GM12864 (cell line): ENCODE measurements at places on chromosomes 4 and X.

GRCh38 chrX:11151799-11152559 lies 40.8 kb downstream of the HCCS start:
- DNase-seq, result no peak

GRCh38 chr4:1727117-1728031 lies 6.1 kb downstream of the TACC3 start:
- DNase-seq, result no peak

- no peak for DNase-seq
Observed at GRCh38 chrX:99913611-99914010, 496.5 kb downstream of the PCDH19 start.

DNA sequence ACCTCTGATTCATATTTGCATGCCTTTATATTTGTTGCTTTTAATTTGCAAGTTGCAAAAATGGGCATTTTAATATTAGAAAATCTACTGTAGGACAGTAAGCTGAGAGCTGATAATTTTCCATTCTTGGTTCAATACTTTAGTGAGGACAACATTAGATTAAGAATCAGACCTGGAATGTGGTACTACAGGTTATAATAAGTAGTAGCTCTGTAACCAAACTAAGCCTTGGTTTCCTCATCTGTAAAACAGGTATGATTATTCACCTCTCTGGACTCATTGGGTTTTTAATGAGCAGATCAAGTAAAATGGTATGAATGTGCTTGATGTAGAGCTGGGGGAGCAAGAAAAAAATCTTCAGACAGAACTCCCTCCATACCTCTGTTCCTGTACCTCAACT lies 31.1 kb downstream of the PRRG1 start:
- DNase-seq, result no peak

DNA sequence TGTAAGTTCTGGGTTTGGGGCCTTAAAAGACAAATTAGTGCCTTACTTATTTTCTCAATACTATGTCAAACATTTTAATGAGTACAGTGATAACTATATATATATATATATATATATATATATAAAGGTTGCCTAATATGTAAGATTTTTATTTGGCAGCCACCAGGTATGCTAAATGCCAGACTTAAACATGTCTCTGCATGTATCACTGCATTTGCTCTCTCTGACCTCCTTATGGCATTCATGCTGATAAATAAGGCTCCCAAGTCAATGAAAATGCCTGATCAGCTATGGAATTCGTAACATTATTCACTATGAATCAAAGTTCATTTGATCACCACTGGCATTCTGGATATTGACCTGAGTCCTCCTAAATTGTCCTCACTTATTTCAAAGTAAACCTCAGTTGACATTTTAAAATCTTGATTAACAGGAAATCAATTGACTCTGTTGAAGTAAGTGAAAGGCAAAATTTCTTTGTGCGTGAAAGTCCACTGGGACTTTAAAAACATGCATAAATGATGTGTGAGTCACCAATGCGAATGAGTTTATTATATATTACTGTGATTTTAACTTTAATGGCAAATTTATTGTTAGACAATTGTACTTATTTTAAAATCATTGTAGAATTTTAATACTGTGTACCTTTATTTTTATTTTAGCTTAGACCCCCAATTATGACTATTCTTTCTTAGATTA lies 29.2 kb upstream of the AREG start:
- no peak for DNase-seq

- DNase-seq, result no peak
Observed at GRCh38 chrX:78213331-78213730, 73.9 kb upstream of the TAF9B start.

DNA sequence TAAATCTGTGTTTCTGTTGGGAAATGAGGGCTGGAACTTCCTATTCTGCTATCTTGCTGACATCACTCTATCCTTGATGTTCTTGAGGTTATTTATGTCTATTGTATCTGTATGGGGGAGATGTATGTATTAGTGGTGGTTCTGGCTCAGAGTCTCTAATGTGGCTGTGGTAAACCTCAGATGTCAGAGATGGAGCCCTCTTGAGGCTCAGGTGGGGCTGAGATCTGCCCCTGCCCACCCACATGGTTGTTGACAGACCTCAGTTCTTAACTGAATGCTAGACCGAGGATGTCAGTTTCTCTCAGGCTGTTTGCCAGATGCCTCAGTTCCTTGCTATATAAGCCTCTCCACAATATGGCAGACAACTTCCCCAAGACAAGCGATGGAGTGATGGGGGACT lies 3.3 kb upstream of the CPE start:
- DNase-seq, result no peak

- peak; percentile 15 for DNase-seq
Observed at GRCh38 chrX:109733613-109734083, 591 bp upstream of the ACSL4 start.

DNA sequence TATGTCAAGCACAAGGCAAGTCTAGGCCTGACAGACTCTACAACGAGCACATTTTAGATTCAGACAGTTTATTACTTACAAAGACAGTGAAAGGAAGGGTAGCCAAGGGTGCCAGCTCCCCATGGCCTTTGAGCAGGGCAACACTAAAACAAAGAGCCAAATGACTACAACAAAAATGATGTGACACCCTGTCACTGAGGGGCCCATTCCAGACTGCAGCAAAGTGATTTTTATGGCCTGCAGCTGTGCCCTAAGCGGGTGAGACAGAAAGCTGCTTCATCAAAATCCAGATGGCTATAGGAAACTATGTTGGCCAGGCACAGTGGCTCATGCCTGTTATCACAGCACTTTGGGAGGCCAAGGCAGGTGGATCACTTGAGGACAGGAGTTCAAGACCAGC lies 13.4 kb upstream of the RP2 start:
- no peak for DNase-seq

DNA sequence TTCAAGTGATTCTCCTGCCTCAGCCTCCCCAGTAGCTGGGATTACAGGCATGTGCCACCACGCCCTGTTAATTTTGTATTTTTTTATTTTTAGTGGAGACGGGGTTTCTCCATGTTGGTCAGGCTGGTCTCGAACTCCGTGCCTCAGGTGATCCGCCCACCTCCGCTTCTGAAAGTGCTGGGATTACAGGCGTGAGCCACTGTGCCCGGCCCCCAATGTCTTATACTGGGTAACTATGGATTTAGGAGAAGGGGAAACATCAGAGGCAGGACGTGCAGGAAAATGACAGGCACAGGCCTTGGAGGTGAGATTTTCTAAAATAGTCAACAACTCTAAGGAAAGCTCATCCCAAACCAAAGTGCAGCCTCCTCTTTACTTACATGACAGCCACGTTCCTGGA lies 11.1 kb upstream of the TSPYL2 start:
- DNase-seq, result no peak

DNA sequence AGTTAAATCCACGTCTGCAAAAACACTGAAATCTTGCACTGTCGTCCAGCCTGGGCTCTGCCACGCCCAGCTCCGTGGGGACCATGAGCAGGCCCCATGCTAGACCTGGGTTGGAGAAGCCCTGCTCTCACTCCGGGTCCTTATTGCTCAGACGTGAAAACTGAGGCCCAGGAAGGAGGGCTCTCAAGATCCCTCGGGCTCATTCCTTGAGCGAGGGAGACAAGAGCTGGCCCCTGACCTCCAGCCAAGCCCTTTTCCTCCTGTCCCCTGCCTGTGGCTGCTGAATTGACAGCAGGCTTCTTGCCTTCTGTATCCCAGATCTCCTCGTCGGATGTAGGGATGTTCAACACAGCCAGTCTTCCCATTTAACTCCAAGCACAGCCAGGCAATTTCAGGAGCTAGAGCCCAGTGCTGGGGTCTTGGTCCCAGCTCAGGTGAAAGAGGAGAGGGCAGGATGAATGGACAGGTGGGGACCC lies 109.5 kb downstream of the CPZ start:
- DNase-seq, result no peak

- DNase-seq, result no peak
Observed at GRCh38 chr4:154078504-154079350, 289.8 kb upstream of the SFRP2 start.

GRCh38 chr4:40731792-40732245 lies 17.9 kb upstream of the NSUN7 start:
- DNase-seq, result no peak

- no peak for DNase-seq
Observed at GRCh38 chr4:148790691-148791090, 348.5 kb upstream of the NR3C2 start.

DNA sequence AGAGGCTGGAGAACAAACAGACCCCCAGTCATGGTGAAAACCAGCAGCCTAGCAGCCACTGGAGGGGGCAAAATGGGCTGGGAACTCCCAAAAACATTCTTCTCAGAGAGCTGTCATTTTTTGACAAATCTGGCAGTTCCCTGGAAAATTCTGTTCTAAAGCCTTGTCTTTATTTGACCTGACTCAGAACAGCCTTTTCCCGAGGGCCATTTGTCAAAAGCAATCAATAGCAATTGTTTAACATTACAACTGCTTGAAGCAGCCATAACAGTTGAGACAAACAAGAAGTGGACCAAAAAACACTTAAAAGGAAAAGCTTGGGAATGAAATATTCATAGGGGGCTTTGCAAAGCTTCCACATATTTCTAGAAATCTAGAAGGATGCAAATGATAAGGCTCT lies 39.6 kb downstream of the SOWAHB start:
- DNase-seq, result no peak

GRCh38 chrX:11293113-11293512 lies at the start of gene AMELX:
Gene AMELX, plus strand, starts transcription at chrX:11293413. Its CDS starts 1,376 bp downstream, at chrX:11294789.
- DNase-seq, result no peak

DNA sequence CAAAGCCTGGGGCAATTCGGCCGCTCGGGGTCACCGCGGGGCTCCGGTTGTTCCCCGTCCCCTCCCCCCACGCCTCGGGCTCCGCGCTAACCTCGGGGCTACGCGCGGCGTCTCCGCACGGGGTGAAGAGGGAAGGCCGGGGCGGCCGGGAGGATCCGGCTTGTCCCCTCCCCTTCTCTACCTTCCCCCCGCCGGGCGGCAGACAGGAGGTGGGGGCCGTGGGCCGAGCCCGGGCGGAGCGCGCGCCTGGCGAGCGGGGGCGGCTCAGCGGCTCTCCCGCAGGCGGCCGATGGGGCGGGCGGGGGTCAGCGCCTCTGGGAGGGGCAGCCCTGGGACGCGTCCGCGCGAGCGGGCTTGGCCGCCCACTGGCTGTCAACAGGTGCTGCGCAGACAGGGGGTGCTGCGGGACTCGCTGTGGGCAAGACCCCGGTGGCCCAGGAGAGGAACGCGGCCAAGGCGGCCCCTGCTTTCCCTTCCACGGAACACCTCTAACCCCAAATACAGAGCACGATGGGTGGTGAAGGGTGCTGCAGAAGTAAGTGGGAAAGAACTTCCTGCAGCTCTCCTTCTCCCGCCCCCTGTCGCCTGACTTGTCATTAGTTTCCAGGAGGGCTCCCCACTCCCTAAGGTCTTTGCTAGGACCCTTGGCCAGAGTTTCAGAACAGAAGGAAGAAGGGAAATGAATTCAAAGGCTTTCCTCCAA lies at the start of gene PDGFC:
PDGFC (minus strand) TSS at position 124 of the 703 bp plus-strand sequence. CDS start 896 bp downstream, outside the sequence.
- DNase-seq, result no peak

- DNase-seq, result no peak
Observed at GRCh38 chrX:154379569-154379951, 465 bp downstream of the EMD start.

DNA sequence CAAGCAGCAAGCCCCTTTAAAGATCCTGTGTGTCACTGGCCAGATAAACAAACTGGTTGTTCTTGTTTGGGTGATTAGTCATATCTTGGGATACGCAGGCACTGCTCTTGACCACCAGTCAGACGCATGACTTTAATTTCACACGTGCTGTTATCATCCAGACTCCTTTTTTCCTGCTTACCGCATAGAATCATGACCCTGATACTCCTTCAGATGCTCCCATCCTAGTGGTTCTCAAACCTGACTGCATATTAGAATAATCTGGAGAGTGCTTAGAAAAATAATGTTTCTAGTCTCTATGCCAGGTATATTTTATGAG lies 78.8 kb downstream of the CLDN22 start:
- DNase-seq, result no peak

GRCh38 chr4:57658188-57658587 lies 548.0 kb upstream of the IGFBP7 start:
- DNase-seq, result no peak

DNA sequence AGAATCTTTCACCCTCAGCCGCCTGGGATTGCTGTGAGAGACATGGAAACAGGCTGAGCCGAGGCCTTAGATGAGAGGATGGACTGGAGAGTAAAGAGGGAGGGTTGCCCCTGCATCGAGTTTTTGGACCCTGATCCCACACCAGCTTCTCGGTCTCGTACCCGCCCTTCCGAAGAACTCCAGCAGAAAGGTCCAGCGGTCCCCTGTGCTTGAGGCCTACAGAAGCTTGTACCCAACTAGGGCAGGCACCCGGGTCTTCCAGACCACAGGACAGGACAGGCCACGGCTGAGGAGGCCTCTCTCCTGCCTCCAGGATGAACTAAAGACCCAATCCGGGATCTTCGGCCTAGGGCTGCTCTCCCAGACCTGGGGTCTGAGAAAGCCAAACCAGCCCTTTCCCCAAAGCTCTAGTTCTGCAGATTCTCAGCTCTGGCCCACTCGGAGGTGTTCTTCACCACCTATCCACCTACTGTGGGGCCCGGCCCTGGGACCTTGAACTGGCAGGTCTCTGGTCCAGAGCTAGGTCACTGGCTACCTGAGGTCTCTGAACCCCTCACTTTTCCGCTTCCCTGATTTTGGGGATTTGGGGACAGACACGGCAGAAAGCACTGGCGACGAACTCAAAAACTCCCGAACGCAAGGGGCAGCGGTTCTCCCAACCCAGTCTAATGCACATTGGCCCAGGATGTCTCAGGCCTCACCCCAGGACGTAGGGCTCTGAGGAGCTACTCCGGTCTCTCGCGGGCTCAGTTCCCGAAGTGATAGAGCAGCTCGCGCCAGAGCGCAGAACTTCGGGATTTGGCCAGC lies 1.1 kb downstream of the NKX3-2 start:
- no peak for DNase-seq

- no peak for DNase-seq
Observed at GRCh38 chr4:94995684-94996394, 238.1 kb downstream of the BMPR1B start.
